ENCODE measurements at places on chromosomes 1 and 21.

DNA sequence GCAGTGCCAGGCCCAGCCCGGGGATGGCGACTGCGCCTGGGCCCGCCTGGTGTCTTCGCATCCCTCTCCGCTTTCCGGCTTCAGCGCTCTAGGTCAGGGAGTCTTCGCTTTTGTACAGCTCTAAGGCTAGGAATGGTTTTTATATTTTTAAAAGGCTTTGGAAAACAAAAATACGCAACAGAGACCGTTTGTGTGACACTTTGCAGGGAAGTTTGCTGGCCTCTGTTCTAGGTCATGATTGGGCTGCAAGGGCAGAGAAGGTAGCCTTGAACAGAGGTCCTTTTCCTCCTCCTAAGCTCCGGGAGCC, 719 bp downstream of the SOD1 start:
- DNase-seq = no peak

DNA sequence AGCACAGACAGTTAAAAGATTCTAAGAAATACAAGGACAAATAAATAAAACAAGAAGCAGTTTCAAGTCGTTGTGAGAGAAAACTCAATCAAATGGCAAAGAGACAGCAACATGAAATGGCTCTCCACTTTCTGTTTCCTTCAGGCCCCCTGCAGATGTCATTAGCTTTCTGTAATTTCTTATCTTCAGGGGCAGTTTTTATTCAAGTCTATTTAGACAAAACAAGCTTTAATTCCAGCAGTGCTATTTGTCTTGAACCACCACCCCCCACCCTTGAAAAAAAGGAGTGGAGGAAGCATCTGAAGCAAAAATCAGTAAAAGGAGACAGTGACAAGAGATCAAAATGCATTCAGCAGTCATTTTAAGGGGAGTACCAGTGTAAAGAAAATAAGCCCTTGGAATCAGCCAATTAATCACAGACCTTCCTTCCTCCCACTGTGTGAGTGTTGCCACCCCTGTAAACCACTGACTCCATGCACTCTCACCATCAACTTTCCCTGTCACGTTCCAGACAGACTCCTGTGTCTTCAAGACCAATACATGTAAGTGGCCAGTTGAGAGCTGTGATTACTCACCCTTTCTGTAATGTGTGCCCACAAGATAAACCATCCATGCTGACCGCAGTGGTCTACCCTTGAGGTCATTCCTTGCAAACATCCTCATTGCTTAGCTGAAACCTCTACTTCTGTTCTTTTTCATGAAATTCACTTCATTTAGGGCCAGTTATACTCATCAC, 136.1 kb upstream of the HOOK1 start:
- no peak for DNase-seq

GRCh38 chr1:33314416-33314815, 6.5 kb downstream of the A3GALT2 start:
- DNase-seq = no peak

DNA sequence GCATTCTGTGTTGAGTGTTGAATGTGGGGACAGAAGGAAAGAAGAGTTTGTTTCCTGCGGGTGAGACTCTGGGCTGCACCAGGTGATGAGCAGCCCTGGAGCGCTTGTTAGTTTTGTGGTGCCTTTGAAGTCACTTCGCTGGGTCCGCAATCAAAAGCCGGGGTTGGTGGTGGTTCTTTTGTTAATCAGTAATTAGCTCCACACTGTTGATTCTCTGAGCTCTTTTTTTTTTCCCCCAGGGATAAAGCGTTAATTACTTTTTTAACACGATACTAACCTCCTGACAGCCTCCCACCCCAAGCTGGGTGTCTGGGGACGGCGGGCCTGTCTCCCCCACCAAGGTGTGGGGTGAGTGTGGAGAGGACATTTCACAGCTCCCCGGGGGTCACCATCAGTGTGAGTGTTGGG, 56.6 kb downstream of the AGPAT3 start:
- DNase-seq = no peak

GRCh38 chr21:46098303-46099141, 610 bp downstream of the COL6A2 start:
- DNase-seq = peak; percentile 81

- DNase-seq = peak; percentile 96
Observed at GRCh38 chr1:21324368-21325141, 34.3 kb upstream of the ECE1 start.

DNA sequence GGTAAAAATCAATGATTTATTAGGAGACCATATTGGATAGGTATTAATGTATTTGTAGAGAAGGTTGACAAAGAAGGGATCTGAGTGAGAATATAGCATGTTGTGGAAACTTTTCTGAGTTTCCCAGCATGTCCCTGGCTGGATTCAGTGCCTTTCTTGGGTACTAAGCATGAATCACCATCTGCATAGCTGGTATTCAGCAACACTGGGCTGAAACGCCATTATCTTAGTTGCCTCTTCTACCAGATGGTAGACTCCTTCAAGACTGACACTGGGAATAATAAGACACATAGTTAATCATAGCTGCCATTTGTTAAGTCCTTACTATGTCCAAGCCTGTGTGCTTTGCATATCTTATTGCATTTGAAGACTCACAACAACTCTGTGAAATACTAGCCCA, 45.5 kb downstream of the ATP5PF start:
- no peak for DNase-seq

- no peak for DNase-seq
Observed at GRCh38 chr1:163347106-163347505, 25.4 kb downstream of the NUF2 start.

- no peak for DNase-seq
Observed at GRCh38 chr1:172496678-172497077, 36.3 kb upstream of the SUCO start.

- DNase-seq = no peak
Observed at GRCh38 chr1:37858931-37859506, 373 bp downstream of the MTF1 start.

DNA sequence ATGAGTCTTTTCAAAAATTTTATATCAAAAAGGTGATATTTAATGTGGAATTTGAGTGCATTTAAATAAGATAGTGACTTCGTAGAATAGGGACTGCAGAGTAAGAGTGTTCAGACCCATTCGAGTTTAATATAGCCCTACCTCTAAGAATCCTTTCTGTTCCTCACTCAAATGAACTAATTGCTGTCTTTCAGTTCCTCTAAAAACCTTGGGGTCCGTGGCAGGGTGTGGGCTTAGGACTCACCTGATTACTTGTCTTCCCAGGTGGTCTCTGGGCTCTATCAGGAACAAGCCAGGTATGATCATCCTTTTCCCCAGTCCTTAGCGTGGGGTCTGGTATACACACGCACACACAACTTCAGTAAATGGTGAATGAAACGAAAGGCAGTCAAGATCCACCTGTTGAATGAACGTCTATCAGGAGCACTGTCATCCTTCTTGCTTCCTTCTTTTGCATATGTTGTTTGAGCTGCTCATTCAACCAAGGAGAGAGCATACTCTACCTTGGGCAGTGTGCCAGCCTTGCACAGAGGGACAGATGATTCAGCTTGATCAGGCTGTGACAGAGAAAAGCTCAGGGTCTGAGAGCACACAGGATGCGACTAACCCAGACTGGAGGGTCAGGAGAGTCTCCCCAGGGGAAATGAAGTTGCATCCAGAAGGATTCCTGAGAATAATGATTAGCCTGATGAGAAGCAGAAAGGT, 1.2 kb upstream of the RNF11 start:
- DNase-seq = peak; percentile 87

DNA sequence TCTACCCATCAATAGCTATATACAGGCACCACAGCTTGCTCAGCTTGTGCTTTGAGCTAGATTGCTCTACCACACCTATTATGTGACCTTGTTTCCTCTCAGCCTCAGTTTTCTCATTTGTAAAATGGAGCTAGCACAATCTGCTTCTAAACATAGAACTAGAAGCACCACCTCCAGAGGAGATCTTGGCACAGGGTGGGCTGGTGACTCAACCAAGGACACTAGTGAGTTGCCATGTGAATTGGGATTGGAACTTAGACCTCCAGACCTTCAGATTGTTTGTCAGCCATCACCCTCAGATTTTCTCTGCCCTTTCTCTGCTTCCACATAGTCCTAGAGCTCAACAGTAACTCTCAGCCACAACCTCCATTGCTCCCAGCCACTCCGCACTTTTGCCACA, 3.0 kb upstream of the MACO1 start:
- DNase-seq = no peak

DNA sequence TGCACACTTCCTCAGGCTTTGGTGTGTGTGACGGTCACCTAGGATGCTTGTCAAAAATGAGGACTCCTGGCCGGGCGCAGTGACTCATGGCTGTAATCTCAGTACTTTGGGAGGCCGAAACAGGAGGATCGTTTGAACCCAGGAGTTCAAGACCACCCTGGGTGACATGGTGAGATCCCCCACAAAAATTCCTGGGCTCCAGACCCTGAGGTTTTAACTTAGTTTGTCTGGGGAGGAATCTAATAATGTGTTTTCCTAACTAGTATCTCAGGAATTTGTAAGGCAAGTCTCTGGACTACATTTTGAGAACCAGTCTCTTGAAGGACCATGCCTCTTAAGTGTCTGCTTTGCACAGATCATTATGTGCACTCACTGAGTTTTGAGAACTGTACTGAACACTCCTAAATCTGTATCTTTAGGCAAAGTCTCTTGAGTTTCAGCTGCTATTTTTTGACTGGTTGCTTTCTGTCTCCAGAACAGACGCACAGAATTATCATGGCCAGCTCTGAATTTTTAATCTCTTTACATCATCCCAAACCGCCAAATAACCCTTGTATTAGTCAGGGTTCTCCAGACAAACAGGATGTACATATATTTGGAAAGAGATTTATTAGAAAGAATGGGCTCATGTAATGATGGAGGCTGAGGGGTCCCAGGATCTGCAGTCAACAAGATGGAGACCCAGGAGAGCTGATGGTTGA, 45.5 kb upstream of the VANGL1 start:
- DNase-seq = no peak
